ENCODE measurements at places on chromosomes 4 and X.

GRCh38 chr4:107721436-107722100 is 1.5 kb upstream of the PAPSS1 start:
- peak; percentile 8 for DNase-seq

DNA sequence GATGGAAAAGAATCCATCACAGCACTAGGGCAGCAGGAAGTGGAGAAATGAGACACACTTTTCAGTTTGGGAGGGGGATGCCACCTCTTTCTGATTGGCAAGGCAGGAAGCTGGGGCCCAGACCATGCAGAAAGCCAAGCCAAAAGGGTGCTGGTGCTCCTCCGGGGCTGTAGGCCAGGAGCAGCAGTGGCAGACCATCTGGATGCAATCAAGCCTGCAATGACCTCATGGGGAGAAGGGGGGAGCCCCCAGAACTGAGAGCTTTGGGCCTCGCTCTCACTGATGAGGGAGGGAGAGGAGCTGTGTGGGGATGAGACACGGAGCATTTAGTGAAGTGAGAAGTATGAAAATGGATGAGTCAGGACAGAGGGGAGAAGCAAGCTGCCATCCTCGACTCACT is 141.3 kb upstream of the NALF2 start:
- no peak for DNase-seq

DNA sequence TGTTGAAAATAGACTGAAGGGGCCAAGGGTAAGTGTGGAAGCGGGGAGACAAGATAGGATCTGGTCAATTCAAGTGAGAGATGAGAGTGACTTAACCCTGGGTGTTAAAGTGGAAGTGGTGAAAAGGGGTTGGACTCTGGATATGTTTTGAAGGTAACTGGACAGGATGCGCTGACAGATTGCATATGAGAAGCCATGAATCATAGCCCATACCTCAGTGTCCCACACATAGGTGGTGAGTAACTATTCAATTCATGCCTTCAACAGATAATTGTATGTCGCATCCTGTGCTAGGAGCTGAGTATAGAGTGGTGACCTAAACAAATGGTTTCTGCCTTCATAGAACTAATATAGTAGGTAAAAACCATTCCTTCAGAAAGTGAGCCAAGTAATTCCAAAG is 76.7 kb downstream of the KLHL34 start:
- no peak for DNase-seq

- DNase-seq, result no peak
These were observed 95.4 kb upstream of the NUDT6 start for GRCh38 chr4:123017636-123018395.

Measured in SHP77 treated with DMSO at 0.1 percent for 48 hours (cell line).